ENCODE measurements at places on chromosomes 12 and 14. TPM values are rescaled to one million over a fixed set of nuclear protein-coding genes. Genes with fewer than 3 reads are reported as not detected.

GRCh38 chr14:96178461-96179321 lies 25.9 kb upstream of the BDKRB2 start:
- DNase-seq, result no peak

DNA sequence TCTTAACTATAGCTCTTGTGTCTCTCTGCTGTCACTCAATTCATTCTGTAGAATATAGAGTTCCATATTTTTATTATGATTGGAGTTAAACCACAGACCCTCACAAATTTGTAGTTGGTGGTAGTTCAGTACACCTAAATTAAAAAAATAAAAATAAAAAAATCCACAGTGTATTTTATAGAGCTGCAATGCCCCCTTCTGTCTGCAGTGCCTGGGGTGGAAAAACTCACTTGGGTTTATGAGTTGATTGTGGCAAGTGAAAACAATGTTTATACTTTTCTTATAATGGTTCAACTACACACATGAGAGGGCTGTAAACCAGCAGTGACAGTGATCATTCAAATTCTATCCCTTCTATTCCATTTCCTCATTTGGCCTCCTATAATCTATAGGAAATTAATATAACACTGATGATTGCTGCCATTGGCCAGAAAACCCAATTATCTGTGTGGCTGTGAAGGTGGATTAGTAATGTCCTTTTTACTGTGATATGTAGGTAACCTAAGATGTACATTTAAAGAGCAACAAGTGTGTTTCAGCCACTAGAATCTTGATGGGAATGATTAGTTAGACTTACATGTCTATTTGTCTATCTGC lies 166.9 kb upstream of the LRIG3 start:
- no peak for DNase-seq

EGLN3 gene
- total RNA-seq, result not detected

- DNase-seq, result no peak
Observed at GRCh38 chr12:97552410-97553121, 90.0 kb downstream of the RMST start.

DNA sequence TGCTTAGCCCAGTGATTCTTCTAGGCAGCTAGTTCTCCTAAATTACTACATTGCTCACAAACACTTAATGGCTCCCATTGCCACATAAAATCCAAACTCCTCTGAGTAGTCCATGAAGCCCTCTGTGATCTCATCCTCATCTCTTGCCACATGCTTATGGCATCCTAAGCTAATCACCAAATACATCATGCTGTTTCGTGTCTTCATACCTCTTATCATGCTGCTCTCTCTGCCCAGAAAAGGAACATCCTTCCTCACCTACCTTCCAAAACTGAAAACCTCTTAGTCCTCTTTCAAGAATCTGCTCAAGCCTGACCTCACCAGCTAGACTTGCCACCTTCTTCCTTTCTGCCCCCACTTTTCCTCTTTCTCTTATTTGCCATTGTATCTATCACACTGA lies 108.5 kb downstream of the DUSP6 start:
- DNase-seq, result no peak

DNA sequence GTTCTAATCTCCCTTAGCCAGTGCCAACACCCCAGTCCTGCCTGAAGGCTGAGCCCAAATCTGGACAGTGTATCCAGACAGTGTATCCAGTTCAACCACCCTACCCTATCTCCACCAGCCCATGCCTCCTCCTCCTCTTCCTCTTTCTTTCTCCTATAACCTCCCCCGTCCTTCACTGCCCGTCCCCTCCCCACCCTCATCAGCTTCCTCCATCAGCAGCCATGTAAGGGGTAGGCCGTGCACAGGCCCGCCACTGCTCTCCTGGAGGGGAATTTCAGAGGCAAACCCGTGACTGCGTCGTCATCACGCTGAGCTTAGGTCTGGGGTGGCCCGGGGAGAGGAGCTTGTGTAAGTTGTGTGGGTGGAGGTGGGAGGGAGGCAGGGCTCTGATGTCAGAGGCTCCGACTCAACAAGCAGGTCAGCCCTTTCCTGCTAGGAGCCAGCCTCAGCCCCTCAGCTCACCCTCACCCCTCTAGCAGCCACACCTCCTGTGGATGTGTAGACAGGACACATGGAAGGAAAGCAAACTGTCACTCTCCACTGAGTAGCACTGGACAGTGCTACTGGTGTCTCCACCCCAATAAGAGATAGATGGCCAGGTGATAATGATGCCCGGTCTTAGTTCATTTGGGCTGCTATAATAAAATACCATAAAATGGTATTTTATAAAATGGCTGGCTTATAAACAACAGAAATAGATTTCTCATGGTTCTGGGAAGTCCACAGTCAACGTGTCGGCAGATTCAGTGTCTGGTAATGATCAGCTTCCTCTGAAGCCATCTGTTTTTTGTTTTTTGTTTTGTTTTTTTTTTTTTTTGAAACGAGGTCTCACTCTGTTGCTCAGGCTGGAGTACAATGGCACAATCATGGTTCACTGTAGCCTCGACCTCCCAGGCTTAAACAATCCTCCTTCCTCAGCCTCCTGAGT lies 50.5 kb downstream of the IRF2BPL start:
- no peak for DNase-seq

MYH6 gene
- not detected for total RNA-seq

KRT6C gene
- total RNA-seq, result not detected

DNA sequence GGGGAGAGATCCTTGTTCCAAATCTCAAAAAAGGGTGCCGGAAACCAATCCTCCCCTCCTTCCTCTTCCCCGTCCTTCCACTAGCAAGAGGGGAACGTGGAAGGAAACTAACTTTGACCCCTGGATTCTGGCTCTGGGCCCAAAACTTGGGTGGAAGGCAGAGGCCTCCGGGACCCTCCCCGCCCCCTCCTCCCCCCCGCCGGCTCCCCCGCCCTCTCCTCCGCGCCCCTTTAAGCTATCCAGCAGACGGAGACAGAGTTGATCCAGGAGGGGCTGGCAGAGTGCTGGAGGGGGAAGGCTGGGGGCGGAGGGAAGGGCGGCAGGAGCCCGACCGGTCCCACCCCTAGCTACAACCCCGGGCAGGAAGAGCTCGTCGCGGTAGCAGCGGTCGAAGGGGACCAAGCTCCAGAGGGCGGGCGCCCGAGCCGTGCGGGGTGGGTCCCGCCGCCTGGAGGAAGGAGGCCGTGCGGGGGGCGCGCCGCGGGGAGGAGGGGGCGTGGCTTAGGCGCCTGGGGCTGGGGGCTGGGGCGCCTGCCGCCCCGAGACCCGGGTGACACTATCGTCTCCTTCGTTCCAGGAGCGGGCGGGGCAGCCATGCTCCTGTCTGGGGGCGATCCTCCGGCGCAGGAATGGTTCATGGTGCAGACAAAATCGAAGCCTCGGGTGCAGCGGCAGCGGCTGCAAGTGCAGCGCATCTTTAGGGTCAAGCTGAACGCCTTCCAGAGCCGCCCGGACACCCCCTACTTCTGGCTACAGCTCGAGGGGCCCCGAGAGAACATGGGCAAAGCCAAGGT lies at the start of gene NYNRIN:
NYNRIN (plus strand) TSS at position 351 of the 794 bp plus-strand sequence; CDS start at position 595, 244 bp downstream.
- DNase-seq, result no peak

All from HT1080 (cell line).